ENCODE measurements at places on chromosomes 11 and 22.
A peak's percentile ranks its signal among the peaks of the same experiment; 100 is the strongest.

DNA sequence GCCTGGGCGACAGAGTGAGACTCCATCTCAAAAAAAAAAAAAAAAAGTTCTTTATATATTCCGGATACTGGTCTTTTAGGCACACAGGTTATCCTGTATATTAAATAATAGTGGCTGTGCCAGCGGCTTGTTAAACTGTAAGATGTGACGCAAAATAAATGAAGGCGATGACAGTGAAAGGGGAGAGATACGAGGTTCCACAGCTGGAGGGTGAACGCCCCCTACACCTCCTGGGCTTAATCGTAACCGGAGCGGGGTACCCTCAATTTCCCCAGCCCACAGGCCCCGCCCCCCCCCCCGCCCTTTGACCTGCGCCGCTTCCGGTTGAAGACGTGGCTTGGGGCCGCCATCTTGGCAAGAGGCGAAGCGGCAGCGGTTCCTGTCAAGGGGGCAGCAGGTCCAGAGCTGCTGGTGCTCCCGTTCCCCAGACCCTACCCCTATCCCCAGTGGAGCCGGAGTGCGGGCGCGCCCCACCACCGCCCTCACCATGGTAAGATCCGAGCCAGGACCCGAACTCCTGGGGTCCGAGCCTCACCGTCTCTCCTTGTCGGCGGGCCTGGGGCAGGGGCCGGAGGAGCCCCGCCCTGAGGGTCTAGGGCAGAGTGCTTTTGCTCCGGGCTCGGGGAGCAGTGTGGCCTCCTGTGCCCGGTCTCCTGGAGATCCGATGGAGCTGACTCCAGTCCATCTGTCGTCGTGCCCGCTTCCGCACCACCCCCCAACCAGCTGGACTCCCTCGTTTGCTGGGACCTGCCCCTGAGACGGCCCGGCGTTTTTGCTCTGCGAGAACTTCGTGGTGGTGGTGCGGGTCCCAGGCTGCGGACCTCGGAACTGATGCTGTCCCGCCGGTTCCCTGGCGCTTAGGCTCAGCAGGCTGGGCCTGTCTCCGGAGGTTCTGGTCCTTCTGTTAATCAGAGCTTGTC is at the start of gene ARCN1:
Gene ARCN1 (plus strand): TSS at position 349 of the 920 bp plus-strand sequence. CDS start 139 bp downstream, at position 488.
- peak; percentile 67 for DNase-seq

GRCh38 chr22:40238425-40239344 is 61.0 kb downstream of the TNRC6B start:
- no peak for DNase-seq

DNA sequence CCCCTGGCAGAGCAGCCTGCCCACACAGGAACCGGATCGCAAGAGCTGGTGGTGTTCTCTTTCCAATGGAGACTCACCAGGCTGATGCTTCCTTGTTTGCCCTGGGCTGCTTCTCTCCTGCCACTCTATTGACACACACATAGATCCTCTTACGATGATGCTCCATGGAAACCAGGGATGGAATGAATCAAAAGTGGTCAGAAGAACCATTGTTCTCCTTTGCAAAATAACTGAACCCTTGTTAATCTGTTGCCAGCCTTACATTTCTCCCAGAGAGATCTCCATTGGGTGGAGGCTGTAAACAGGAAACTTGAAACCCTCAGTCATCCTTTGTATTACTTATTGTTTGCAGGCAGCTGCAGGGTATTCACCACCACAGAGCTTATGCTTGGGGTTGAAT is 24.6 kb upstream of the LDLRAD3 start:
- no peak for DNase-seq

DNA sequence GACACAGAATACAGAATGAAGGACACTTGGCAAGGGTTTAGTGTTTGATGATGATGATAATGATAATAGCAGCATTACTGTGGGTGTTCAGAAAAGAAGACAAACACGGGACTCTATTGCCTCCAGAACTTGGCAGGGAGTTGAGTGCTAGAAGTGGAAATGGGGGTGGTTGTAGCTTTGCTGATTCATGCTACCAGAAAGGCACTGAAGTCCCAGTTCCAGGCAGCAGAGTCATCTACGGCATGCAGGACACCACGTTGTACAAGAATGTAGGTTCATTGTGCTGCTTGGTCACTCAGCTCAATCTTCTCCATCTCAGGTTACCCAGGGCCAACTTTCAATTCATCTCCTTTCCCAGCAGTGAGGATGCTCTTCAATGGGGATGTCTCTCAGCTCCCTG is 115.7 kb downstream of the NTM start:
- no peak for DNase-seq

GRCh38 chr11:125155767-125156166 is 8.8 kb upstream of the PKNOX2 start:
- no peak for DNase-seq

- no peak for DNase-seq
These were observed 11.3 kb upstream of the MS4A7 start for GRCh38 chr11:60367009-60367408.

DNA sequence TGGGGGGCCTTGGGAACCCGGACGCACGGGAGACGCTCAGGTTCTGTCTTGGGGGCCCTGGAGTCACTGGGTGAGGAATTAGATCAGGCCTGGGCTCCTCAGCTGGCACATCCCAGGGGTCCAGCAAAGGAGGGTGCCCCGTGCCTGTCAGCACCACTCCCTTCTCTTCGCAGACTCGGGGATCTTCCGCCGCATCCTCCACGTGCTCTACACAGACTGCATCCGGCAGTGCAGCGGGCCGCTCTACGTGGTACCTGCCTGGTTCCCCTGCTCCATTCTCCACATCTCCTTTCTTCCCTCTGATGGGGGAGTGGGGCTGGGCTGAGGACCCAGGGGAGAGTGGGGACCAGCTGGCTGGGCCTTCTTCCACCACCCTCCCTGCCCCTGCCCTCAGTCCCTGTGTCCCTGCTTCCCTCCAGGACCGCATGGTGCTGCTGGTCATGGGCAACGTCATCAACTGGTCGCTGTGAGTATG is 6.7 kb upstream of the TAGLN start:
- DNase-seq: no peak

DNA sequence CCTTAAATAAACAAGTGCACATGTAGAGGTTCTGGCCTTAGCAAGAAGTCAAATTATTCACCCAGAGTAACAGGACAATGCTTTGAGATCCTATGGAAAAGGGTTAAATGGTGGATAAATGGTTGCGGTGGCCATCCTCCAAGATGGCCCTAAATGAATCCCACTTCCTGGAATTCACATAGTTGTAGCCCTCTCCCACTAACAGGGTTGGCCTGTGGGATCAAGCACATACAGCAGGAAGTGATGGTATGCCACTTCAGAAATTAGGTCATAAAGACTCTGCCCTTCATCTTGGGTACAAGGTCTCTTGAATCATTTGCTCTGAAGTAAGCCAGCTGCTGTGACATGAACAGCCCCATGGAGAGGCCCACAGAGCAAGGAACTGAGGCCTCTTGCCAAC is 1.8 kb downstream of the ZNF280B start:
- DNase-seq: no peak

- DNase-seq: no peak
These were observed 144.6 kb downstream of the NECTIN1 start for GRCh38 chr11:119584193-119585042.

DNA sequence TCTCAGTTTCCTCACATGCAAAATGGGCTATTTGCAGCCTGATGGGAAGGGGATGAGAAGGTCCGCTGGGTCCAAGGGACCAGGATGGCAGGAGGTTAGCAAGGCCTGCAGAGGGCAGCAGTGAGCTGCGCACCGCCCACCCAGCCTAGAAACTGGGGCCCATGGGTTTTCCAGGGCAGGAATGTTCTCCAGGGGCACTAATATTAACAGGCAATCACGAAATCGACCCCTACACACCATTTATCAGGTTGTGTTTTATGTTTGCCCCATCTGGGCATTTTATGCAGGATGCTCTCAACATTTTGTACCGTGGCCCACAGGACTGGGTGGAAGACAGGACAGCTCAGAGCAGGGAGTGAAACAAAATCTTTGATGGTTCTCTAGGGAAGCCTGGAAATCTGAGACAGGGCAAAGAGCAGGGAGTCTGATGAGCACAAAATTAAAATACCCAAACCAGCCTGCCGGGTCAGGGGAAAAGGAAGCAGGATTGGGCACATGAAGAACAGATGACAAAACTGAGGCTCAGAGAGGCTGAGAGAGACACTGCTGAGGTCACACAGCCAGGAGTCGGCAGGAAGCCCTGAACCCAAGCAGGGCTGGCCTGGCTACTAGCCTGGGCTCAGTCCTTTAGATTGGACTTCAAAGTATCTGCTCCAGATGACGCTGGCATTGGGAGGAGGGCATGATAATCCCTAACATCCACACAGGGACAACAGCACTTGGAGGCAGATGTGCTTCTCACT is 1.6 kb upstream of the BCR start:
- DNase-seq: peak; percentile 41

Measured in activated T-helper 1 cell treated with Interleukin-2 at 50 U/mL for 16 hours (primary cell).